ENCODE measurements at places on chromosomes 5 and 9.

DNA sequence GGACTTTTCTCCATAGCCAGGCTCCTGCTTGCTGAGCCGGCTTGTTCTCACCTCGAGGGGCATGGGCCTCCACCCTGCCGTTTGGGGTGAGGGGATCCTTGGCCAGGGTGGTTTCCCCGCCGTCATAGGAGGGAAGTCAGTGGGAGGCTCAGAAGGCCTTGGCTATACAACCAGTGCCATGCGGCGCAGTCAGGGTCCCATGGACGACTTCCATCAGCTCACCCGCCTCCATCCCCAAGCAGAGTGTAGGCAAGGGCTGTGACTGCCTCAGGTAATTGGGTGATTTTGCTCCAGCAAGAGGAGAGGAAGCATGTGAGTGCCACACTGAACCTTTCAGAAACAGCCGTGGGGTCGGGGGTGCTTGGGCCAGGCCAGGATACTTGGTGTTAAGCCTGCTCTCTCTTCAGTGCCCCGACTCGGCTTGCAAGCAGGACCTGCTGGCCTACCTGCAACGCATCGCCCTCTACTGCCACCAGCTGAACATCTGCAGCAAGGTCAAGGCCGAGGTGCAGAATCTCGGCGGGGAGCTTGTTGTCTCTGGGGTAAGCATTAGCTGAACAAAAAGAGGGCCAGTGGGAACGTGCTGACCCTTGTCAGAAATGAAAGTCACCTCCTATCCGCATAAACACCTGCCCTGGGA, 57.2 kb upstream of the LRRTM2 start:
- no peak for DNase-seq

DNA sequence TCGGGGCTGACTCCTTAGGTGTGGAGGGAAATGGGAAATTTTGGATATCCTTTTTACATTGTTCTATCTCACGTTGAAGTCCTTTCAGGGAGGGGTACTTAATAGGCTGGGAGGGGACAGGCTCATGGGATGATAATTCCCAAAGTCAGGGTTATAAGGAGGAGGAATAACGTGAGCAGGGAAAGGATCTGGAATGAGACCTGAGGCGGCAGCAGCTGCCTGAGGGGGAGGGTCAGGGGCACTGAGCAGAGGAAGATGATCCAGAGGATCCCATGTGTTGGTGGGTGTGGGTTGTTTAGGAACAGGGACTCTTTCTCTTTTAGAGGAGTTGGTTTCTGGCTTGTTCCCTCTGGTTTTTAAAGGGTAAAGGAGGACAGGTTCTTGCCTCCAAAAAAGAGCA, 18.7 kb downstream of the IFT74 start:
- no peak for DNase-seq

GRCh38 chr5:132202711-132203463, 24.8 kb downstream of the P4HA2 start:
- no peak for DNase-seq

DNA sequence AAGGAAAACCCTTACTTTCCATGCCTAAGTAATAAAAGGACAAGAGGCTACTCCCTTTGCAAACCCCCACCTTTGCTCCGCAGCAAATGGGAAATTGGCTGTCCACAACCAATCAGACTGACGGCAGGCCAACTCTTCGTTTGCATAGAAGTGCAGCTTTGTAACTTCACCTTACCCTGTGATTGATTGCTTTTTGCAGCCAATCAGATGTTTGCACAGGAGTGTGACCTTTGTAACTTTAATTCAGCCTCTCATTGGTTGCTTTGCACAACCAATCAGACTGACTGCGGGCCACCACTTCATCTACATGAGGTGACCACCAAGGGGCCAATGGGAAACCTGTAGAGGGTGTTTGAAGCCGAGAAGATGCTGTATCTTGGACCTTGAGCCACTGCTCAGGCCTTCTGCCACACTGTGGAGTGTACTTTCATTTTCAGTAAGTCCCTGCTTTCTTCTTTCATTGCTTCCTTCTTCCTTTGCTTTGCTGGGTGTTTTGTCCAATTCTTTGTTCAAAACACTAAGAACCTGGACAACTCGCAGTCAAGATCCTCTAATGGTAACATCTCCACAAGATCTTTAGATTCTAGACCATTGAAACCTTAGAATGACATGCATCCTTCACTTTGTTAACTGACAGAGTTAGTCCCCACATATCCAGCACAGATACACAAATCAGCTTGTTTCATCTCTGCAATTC, 51.3 kb upstream of the FREM1 start:
- DNase-seq: no peak

GRCh38 chr5:1536871-1537602, 13.3 kb upstream of the LPCAT1 start:
- no peak for DNase-seq
